Mesangial cell (primary cell): ENCODE measurements at places on chromosomes 1 and 21. TPM values are rescaled to one million over a fixed set of nuclear protein-coding genes. Genes with fewer than 3 reads are reported as not detected.

The CLCNKB gene
- total RNA-seq, result 0.33 and 1.4 TPM in 2 replicates

The COL6A2 gene
- total RNA-seq, result 187 and 256 TPM in 2 replicates

The RXFP4 gene
- not detected in 2 replicates for total RNA-seq

The AUNIP gene
- total RNA-seq, result 1.1 and 9.1 TPM in 2 replicates

The MOV10 gene
- total RNA-seq, result 54.8 and 101 TPM in 2 replicates

The EVA1C gene
- total RNA-seq, result 1.6 and 2.4 TPM in 2 replicates

The KCNC4 gene
- total RNA-seq, result 1.6 and 4.1 TPM in 2 replicates

The C4BPA gene
- under 0.01 TPM in 1 of 2 replicates, not detected in the other for total RNA-seq

The FMO5 gene
- total RNA-seq, result 0.16 and 2.2 TPM in 2 replicates

The PSMD4 gene
- 131 and 152 TPM in 2 replicates for total RNA-seq

The SLC1A7 gene
- total RNA-seq, result not detected in 2 replicates
